Activated CD8-positive, alpha-beta memory T cell treated with anti-CD3 and anti-CD28 coated beads for 1 hour (primary cell): ENCODE measurements at places on chromosomes 12 and 14.

GRCh38 chr12:120696626-120697025 lies 9.7 kb downstream of the MLEC start:
- no peak for DNase-seq

DNA sequence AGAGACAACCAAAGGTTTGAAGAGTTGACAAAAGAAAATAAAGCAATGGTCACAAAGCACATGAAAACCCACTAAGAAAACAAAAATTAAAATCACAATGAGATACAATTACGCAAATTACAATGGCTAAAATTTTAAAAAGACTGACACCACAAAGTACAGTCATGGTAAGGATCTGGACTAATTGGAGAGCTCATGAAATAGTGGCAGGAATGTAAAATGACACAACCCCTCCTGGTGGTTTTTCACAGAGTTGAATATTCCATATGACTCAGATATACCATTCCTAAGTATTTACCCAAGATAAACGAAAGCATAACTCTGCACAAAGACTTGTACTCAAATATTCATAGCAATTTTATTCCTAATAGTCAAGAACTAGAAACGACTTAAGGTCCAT lies 65.9 kb downstream of the NOVA1 start:
- DNase-seq = no peak

DNA sequence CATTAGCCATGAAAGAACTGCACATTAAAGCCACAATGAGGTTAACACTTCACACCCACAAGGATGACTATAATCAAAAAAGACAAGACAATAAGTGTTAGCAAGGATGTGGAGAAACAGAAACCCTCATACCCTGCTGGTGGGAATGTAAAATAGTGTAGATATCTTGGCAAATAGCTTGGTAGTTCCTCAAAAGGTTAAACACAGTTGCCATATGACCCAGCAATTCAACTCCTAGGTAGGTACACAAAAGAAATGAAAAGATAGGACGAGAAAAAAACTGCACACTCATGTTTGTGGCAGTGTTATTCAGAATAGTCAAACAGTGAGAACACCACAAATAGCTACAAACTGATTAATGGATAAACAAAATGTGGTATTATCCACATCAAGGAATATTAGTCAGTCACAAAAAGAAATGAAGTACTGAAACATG lies 93.5 kb downstream of the ATXN2 start:
- DNase-seq = no peak

- DNase-seq = no peak
Observed at GRCh38 chr12:41663598-41664265, 475.6 kb downstream of the PDZRN4 start.

- DNase-seq = peak; percentile 44
Observed at GRCh38 chr12:122421821-122422729, at the start of gene CLIP1. CLIP1 (minus strand) TSS chr12:122422669; CDS start chr12:122380452, 42,217 bp downstream.

GRCh38 chr12:41452838-41453407 lies 264.8 kb downstream of the PDZRN4 start:
- no peak for DNase-seq

GRCh38 chr12:119673634-119674033 lies 5.7 kb downstream of the PRKAB1 start:
- DNase-seq = no peak

GRCh38 chr14:61279082-61279481 lies 2.1 kb downstream of the TMEM30B start:
- no peak for DNase-seq

DNA sequence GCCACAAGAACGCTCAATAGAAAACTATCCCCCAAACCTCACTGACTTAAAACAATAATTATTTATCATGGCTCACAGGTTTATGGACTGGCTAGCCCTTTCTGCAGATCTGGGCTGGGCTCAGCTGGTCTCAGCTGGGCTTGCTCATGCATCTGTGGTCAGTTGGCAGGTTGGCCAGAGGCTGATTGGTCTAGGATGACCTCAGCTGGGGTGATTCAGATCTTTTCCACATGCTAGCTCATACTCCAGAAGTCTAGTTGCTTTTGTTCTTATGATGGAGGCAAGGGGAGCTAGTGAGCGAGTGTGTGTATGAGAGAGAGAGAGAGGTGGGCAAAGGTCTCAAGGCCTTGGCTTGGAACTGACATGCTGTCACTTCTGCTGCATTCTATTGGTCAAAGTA lies 181.2 kb upstream of the NRXN3 start:
- DNase-seq = no peak

- no peak for DNase-seq
Observed at GRCh38 chr12:104197264-104197663, 18.3 kb upstream of the TXNRD1 start.

- DNase-seq = no peak
Observed at GRCh38 chr12:18981732-18982131, 147.8 kb upstream of the PLEKHA5 start.

GRCh38 chr12:93851257-93851671 lies 174.1 kb downstream of the CRADD start:
- no peak for DNase-seq

GRCh38 chr14:101933209-101933608 lies 31.2 kb upstream of the DYNC1H1 start:
- DNase-seq = no peak

DNA sequence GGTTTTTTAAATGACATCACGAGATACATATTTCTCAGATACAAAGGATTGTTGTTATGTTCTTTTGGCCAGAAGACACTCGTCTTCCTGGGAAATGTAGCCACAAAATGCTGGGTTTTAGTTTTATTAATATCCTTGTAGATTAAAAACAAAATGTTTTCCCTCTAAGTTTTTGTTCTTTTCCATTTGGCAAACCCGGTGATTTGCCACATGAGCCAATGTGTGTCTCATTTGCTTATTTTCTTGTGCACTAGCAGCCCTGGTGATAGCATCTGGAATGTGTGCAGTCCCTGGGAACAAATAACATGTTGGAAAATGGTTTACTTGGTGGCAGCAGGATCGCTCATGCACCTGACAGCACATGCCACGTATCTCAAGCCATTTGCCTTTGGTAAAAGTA lies 61.0 kb downstream of the HMGA2 start:
- DNase-seq = no peak

DNA sequence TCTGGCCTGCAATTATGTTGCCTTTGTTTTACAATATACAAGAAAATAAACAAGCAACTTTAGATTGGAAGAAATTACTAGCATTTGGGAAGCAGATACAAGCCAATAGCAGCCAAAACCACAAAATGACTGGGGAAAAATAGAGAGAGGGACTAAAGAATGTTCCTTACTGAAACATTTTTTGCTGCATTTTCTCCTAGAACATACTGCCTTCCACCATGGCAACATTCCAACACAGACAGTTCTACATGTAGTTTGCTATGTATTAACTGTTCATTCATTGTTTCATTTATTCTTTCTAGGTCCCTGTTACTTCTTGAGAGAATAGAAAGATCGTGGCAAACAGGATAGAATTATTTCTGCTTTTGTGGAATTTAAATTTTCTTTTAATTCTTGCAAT lies 530.2 kb downstream of the RPS29 start:
- no peak for DNase-seq

GRCh38 chr14:70086685-70087379 lies 101.9 kb downstream of the SLC8A3 start:
- no peak for DNase-seq

DNA sequence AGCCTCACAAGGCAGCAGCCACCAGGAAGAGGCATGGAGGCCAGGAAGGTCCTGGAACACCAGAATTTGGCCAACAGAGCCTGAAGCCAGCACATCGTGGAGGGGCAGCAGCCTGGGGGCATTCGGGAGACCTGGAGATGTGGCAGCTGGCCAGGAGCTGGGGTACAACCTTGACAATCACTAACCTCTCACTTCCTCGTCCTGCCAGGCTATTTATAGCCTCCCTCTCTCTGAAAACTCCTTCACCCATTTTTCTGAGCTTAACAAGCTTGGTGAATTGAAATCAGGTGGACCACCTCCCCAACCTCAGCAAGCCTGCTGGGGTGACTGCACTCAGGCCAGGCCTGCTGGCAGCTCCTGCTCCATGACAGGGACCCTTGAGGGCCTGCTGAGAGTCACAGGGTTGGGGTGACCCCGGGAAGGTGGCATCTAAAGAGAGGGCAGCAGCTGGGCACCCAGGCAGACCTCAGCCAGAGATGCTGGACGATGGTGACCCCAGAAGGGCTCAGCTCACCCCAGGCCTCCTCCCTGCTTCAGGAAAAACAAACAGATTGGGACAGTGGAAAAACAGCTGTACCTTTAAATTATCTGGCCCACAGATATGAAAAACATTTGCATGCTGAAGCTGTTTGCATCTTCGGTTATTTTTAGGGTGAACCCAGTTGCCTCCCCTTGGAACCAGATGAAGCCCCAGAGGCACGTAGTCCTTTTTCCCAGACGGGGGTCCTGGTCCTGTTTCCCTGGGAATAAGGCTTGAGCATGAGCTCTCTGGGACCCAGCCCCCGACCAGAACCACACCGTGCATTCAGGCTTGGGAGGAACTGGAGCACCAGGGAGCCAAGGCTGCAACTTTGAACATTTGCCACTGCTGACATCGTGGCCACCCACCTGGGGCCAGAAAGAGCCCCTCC lies 67.0 kb downstream of the PITPNM2 start:
- DNase-seq = no peak

DNA sequence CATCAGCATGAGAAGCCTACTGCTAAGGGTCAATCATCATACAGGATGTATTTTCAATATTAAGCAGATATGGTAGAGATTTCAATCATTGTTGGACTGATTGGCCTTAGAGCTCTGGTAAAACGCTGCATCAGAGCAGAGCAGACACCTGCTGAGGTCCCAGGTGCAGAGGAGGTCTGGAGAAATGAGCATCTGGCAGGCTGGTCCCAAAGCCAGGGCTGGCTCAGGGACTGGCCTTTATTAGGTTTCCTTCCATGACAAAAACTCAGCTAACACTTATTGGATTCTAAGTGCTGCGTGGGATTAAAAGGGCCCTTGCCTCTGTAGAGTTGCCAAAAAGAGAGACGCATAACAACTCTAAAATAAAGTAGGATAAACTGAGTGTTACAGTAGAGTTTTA lies 29.7 kb downstream of the AKAP6 start:
- DNase-seq = no peak

DNA sequence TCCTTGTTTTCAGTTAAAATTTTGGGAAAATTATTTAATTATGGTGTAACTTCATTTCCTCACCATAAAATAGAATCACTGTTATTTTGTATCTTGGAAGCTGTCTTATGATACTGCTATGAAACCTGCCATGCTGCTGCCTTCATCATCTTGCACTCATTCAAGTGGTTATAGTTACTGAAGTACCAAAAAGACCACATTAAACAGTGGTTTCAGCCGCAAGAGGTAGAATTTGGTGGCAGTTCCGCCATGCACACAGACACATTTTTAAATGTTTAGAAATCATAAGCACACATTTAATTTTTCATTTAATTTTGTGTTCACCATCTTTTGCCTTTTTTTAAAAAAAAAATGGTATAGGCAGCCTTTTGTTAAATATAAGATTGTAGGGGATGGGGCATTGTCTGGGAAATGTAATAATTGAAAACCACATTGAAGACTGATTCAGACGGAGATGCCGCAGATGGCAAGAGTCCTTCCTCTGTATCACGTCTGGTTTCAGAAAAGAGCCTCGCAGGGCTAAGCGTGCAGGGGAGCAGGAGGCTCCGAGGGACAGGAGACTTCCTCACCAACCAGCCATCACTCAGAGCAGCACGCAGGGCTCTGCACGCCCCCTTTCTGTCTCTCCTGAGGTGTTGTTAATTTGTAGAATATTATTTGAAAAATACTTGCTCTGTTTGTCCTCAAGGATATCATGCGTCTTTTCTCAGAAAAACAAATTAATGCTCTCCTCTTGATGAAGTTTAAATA lies 115.2 kb upstream of the PELI2 start:
- no peak for DNase-seq

DNA sequence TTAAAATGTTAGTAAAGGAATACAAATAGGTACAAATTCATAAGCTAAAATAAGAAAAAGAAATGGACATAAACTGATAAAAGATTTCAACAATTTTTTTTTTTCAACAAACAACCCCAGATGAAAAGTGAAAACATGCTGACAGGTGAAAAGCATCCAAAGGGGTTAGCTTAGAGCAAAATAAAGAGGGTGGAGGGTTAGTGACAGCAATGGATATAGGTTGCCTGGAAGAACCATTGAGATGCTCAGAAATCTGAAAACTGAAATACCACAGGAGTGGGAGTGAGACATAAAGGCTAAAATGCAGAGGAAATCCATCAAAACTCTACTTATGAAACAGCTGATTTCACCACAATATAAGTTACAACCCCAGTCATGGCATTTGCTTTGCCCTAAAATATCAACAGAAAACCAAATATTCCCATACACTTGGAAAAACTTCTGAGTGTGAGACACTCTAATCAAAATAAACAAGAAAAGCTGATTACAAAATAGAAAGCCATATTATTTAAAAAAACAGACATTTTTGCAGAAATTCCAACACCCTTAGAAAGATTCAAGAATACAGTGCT lies 136.3 kb upstream of the PLEKHG7 start:
- no peak for DNase-seq

- DNase-seq = no peak
Observed at GRCh38 chr12:119341020-119341419, 6.5 kb downstream of the CCDC60 start.

GRCh38 chr12:49260571-49261363 lies 4.1 kb upstream of the TUBA1C start:
- no peak for DNase-seq

DNA sequence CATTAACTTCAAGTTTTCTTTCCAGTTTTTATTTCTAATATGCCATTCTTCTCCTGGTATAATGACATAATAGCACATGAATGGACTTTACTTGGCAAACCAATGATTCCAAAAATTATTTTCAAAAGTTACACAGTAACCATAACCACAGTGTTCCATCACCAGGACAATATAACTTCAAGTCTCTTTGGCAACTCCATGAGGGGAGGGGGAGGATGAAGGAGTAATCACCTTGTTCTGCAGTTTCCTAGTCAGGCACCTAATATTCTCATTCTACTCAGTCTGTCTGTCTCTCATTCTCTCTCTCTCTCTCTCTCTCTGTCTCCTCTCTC lies 66.6 kb downstream of the BTG1 start:
- no peak for DNase-seq

GRCh38 chr14:94121485-94121884 lies 7.9 kb downstream of the IFI27L2 start:
- no peak for DNase-seq

GRCh38 chr14:93984987-93985410 lies 8.6 kb upstream of the ASB2 start:
- DNase-seq = no peak

DNA sequence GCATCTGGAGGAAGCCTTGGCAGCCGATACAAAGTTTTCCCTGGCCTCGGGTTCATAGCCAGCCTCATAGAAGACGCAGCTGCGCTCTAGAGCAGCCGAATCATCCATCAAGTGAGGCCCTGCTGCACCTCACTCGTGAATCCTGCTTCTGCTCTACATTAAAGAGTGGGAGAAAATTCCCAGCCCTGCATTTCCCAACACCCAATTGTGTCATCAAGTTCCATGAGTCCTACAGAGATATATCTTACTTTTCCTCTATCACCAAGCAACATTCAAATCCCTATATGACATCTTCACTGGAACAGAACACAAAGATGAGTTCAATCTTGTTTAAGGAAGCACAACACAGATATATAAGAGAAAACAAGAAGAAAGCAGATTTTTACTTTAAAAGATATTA lies 139.3 kb downstream of the TTC7B start:
- DNase-seq = no peak

GRCh38 chr14:20578784-20579502 lies 8.9 kb downstream of the RNASE11 start:
- no peak for DNase-seq

- DNase-seq = no peak
Observed at GRCh38 chr12:112617153-112617505, 174.4 kb upstream of the RPH3A start.
